ENCODE measurements at places on chromosomes 11 and 22. TPM values are rescaled to one million over a fixed set of nuclear protein-coding genes. Genes with fewer than 3 reads are reported as not detected.

Gene TEX12
- 0.66 TPM for total RNA-seq

Gene GRIK4
- total RNA-seq = 11.1 TPM

Gene OLFML1
- total RNA-seq = 91.8 TPM

Gene FGF4
- total RNA-seq = not detected

Gene OR5P2
- total RNA-seq = 0.68 TPM

Gene INS
- total RNA-seq = not detected

Gene RAG2
- 1.4 TPM for total RNA-seq

Gene CRYBB3
- total RNA-seq = not detected

Gene CNTN5
- total RNA-seq = 3.3 TPM

Gene PDXP
- 58.6 TPM for total RNA-seq

Gene ALKBH3
- 12.8 TPM for total RNA-seq

Gene MMP8
- total RNA-seq = 0.15 TPM

Gene LRP5
- 15.9 TPM for total RNA-seq

Gene KMT5B
- total RNA-seq = 34.3 TPM

Gene DRG1
- total RNA-seq = 75.4 TPM

Gene NXPE1
- 0.29 TPM for total RNA-seq

Gene CHRM1
- not detected for total RNA-seq

Gene CYP2D6
- 4.0 TPM for total RNA-seq

Gene LDLRAD3
- 37.0 TPM for total RNA-seq

Gene TMEM132A
- total RNA-seq = 177 TPM

Gene POU2AF3
- total RNA-seq = 2.3 TPM

Gene OR8D4
- total RNA-seq = 0.19 TPM

Gene MB
- 0.76 TPM for total RNA-seq

Gene OR52A5
- 0.21 TPM for total RNA-seq

Gene TRPM5
- total RNA-seq = 0.14 TPM

Gene FBLN1
- 2.4 TPM for total RNA-seq

Gene RASD2
- total RNA-seq = 0.67 TPM

Gene GPHA2
- total RNA-seq = not detected

Measured in motor neuron (in vitro differentiated cells).